ENCODE measurements at places on chromosomes 6 and 20.

GRCh38 chr6:99312354-99312753 lies 37.1 kb downstream of the FAXC start:
- no peak for DNase-seq

DNA sequence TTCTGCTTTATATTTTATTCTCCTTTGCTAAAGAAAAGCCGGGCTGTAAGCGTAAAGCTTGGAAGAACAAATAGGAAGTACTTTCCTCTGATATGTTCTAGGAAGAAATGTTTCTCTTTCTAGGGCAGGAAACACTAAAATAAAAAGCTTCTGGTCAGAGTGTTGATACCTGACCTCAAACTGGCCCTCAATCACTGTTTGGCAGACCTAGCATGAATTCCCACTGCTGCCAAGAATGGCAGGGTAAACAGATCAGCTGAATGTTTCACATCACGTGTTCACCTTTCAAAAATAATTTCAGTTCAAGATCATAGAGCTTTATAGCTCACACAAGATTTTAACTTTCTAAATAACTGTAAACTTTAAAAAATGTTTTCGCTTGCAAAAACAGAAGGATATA lies 2.9 kb downstream of the MPC1 start:
- no peak for DNase-seq

GRCh38 chr6:161095916-161096315 lies 104.3 kb downstream of the MAP3K4 start:
- DNase-seq = no peak

GRCh38 chr20:20405623-20406022 lies 37.7 kb downstream of the INSM1 start:
- no peak for DNase-seq

- DNase-seq = no peak
These were observed 6.2 kb upstream of the TNFRSF6B start for GRCh38 chr20:63690003-63690897.

GRCh38 chr6:68473433-68474210 lies 161.5 kb upstream of the ADGRB3 start:
- DNase-seq = no peak

DNA sequence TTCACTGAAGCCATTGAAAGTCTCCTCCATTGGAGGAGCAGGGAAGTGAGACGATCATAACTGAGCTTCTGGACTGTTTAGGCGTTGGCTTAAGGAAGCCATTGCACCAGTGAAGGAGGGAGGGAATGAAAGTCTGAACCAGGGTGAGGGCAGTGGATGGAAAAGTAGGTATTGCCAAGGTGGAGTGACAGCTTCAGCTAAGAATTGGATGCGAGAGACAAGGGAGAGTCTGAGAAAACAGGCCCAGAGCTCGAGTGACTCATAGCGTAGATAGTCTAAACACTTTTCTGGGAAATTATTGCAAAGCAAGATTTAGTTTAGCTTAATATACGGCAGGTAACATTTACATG lies 4.5 kb downstream of the DSP start:
- DNase-seq = no peak

- no peak for DNase-seq
These were observed 50.3 kb upstream of the IL20RA start for GRCh38 chr6:137095093-137095492.

DNA sequence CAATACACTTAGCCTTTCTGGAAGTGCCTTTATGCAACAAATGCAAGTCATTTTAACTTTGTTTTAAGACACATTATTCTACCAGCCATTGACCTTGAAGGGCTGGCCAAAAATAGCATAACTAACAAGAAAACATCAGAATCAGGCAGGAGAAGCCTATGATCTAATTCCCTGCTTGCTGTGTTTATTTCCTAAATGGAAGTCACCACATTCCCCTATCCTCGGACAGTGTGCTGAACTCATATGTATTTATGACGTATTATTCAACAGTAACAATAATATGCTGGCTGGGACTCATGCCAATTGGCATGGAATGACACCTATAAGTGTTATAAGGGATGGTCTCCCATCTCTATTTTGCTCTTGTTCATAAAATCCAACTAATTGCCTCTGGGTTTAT lies 140.7 kb downstream of the MAP3K7 start:
- DNase-seq = no peak
